ENCODE measurements at places on chromosomes 7 and 10.

DNA sequence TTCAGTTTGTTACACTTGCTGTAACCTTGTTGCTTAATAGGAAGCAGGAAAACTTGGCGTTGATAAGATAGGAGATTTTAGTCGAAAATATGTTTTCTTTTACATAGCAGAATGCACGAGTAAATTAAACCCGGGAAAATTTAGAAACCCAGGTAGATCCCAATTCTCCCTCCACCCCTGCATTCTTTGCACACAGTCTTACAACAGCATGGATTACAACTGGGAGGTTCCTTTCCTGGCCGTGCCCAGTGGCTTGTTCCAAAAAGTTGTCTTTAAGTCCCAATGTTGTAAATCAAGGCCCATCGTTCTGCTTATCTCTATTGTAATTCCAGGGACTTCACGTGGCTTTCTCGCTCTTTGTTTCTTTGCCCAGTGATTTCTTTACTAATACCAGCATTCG, 1.1 kb upstream of the DPY19L1 start:
- no peak for DNase-seq

DNA sequence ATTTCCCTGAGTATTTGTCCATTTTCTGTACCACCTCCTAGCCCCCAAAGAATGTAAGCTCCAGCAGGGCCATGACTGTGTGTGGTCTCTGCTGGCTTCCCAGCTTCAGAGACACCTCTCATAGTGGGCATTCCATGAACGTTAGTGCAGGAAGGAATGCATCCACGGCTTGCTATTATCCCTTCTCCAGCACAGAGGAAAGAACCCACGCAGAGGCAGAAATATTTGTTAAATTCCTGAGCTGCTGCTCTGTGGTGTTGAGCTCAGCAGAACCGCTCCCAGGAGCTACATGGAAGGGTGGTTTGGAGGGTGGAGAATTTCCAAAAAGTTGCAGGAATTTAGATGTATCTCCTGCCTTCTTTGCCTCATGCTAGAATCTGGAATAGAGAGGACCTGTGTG, 275.2 kb downstream of the POU6F2 start:
- DNase-seq: no peak

- DNase-seq: no peak
Observed at GRCh38 chr7:157274991-157275427, 61.8 kb upstream of the DNAJB6 start.

- no peak for DNase-seq
Observed at GRCh38 chr10:79079490-79080355, 11.0 kb downstream of the ZMIZ1 start.

GRCh38 chr7:129443612-129444011, 9.4 kb downstream of the STRIP2 start:
- DNase-seq: no peak

DNA sequence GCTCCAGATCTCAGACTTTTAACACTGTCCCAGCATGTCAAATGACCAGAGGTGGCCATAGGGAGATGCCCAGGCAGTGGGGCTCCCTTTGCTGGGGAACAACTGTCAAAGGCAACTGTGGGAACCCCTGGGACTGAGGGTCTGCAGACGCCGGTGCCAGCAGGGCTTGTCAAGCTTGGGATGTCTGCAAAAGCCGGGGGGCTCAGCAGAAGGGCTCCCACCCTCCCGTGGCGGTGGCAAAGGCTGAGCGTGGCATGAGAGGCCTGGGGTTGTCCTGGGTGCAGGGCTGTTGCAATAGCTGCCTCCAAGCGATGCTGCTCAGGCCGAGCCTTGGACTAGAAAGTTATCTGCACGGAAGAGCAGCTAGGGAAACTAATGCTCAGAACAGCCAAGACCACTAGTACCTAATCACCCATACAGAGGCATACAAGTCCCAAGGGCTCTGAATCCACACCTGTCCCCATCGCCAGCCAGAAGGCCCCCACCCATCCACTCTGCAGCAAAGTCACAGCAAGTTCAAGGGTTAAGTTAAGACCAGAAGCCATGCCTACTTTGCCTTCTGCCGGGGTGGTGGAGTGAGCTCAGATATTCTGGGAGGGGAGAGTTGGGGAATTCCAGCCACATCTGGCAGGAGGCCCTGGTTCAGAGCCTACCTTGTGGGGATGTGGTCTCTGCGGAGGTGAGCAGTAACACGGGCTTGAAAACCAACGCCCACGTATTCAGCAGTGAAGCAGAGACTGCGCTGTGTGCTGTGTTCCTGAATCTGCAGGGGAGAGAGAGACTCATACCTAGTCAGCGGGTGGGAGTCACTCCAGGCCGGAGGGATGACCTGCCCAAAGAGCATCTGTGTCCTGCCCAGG, 4.6 kb downstream of the SH2B2 start:
- DNase-seq: no peak

GRCh38 chr10:96789571-96790108, 42.5 kb upstream of the LCOR start:
- DNase-seq: no peak

DNA sequence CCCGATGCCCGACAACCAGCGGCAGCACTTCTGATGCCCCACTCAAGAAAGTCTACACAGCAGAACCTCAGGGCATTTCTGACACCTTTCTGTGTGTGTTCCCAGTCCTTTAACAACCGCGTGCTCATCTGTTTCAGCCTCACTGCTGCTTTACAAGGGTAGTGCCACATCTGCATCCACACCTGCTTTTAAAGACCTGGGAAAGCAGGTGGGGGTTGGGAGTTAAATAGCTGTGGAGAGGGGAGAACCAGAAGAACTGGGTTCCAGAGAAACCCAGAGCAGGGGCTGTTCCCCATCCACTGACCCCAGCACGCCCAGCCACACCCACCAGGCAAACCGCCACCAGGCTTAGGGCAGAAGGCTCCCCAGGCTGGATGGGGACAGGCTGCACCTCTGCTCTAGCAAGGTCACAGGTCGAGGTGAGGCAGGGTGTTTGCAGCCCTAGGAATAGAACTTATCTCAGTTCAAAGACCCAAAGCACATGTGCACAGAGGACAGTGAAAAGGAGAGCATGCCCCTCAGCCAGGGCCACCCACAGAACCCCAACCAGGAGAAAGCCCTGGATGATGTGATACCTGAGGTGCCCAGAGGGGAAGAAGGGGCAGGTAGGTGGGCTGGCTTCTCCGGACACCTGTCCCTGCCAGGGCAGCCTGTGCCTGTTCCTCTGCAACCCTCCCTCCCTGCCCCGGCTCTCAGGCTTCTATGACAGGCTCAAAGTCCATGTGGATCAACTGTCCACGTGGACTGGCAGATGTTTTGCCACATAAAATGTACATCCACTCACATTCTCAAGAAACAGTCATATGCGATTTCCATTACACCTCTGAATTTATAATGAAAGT, 51.3 kb downstream of the COBL start:
- no peak for DNase-seq

- no peak for DNase-seq
Observed at GRCh38 chr7:5767066-5767465, 14.4 kb downstream of the RNF216 start.

GRCh38 chr10:18556522-18557147, 94.8 kb downstream of the NSUN6 start:
- no peak for DNase-seq

DNA sequence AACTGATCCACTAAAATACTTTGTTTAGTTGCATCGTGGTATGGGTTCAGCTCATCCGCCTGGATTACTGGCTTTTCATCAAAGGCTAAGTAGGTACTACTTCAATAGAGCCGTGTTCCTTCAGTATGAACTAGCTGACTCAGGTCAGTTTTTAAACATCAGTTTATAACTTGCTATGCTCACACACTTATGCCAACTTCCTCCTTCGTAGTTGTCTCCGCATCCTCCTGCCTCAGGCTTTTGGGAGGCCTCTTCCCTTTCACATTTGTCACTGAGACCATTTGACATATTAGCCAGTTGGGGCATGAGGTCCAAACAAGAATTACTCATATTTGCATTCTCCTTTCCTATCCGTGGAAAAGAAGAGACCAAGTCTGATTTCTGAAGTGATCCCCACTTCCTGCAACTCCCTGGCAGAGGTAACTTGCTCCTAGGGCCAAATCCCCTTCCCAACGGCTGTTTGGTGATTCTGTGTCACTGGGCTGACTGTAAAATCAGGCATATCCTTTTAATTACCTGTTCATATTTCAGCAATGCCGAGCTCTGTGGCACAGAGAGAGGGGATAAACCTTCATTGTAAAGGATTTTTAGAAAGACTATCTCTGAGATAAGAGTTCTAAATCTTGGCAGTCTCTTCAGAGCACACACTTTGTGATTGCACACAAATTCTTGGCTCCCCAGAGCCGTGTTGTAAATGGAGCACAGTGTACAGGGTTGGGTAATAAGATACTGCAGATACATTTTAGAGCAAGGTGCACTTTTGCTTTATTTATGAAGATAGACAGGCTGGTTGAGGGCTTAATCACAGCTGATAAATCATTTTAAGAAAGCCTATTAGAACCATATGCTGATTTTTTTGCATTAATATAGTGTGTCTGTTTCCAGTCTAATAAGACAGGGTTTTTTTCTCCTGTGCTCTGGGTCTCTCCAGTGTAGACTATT, 108.0 kb downstream of the CREB5 start:
- DNase-seq: no peak

DNA sequence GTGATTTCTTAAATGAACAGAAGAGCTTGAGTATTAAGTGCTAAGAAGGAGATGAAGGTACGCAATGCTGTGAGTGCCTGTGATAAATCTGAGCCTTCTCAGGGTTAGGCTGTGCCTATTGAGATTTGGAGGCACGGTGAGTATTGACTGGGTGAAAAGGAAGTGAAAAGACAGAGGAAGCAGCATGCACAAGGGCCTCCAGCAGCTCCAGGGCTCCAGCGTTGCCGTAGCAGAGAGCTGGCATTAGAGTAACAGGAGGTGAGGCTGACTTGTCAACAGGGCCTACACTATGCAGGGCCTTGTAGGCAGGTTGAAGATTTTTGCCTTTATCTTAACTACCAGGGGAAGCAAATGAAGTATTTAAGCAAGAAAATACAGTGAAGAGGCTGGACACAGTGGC, 54.1 kb upstream of the PDCD4 start:
- no peak for DNase-seq

DNA sequence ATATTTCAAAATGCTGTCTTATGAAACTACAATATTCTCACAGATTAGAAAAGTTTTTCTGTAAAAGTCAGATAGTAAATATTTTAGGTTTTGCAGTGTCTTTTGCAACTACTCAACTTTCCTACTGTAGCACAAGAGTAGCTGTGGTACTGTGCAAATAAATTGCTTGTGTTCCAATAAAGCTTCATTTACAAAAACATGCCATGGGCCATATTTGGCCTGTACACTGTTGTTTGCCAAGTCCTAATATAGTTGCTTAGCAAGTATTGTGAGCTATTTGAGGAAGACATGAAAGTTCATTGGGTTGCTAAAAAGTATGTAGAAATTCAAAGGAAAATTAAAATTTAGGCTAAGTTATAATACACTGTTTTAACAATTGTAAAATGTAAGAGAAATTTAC, 80.0 kb downstream of the TFPI2 start:
- no peak for DNase-seq

DNA sequence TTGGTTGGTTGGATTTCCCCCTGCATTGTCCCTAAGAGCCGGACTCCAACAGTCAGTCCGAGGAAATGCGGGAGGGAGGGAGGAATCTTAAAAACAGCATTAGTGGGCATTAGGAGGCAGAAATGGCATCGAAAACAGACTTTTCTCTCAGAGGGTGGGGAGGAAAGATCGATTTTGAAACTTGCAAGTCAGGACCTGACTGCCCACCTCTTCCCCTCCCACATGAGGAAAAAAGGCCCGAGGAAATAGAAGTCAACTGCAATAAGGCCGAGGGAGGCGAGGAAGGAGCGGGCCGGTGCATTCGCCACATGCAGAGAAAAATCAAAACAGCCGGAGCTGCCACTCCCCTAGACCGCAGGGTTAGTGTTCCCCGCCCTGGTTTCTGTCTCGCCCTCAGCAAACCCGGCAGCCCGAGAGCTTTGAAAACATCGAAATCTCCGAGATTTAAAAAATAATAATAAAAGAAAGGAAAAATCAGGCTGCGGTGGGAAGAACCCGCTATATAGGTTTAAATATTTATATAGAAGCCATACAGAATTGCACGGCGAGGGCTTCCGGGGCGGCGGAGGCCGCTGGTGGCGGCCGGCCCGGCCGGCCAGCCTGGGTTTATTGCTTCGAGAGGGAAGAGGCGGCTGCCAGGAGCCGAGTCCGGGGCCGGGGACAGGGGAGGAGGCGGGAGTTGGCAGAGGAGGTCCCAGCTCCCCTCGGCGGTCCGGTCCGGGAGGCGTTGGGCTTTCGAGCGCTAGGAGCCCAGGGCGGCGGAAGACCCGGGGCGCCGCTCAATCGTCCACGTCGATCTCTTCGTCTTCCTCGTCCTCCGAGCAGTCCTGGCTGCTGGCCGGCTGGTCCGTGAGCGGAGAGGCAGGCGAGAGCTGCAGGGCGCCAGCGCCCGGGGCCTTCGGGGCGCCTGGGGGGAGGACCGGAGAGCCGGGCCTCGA, 2.5 kb downstream of the LBX1 start:
- DNase-seq: no peak

DNA sequence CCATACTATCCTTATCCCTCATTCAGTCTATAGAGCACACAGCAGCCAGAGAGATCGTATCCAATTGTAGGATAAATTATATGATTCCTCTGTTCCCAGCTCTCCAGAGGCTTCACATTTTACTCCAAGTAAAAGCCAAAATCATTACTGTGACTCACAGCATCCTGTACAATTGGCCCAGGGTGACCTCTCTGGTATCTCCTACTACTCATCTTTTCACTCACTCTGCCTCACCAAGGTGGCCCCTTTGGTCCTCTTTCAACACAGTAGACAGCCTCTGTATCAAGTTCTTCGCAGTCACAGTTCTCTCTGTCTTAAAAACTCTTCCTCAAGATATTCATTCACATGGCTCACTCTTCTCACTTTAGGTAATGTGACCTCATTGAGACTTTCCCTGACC, 72.6 kb upstream of the LSM8 start:
- no peak for DNase-seq

DNA sequence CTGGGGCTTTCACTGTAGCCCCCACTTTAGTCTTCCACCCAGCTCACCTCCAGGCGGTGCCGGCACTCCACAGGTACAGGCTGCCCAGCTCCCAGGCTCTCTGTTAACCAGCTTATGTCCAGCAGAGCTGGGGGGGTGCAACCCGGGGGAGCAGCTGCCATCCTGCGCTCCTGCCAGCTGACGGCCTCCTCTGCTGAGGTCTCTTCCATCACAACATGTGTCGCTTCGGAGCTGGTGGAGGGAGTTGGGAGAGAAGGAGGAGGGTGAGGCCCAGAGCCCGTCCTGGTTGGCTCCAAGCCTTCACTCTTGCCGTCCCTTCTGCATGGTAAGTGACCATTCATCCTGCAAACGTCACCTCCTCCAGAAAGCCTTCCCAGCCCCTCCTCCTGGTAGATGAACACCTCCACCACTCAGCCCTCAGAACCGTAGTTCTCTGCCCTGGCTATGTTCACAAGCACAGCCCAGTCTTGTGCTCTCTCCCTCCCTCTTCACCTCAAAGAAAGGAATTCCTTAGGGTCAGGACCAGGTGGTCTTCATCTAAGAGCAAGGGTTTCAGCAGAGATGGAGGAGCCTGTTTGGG, 1.6 kb downstream of the POLM start:
- DNase-seq: no peak

Data from stimulated activated effector memory CD8-positive, alpha-beta T cell treated with anti-CD3 and anti-CD28 coated beads, Interleukin-12 subunit alpha, Interleukin-12 subunit beta, amount 100 ng/mL, for 72 hours (primary cell).